ENCODE measurements at places on chromosomes 5 and 9.

DNA sequence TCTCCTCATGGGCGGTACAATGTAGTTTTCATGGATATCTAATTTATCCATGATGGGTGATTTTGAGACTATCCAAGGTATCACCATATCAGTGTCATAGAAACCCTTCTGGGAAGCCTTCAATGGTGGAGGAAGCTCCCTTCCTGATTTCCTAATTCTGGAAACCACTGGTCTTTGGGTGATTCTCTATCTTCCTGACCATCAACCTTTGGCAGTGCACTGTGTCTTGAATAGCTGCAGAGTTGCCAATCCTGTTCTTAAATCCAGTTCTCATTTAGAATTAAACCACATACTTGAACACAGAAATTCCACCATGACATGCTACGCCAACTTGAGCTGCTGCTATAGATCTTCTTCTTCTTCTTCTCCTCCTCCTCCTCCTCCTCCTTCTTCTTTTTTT lies 161.7 kb upstream of the KLF9 start:
- DNase-seq = no peak

DNA sequence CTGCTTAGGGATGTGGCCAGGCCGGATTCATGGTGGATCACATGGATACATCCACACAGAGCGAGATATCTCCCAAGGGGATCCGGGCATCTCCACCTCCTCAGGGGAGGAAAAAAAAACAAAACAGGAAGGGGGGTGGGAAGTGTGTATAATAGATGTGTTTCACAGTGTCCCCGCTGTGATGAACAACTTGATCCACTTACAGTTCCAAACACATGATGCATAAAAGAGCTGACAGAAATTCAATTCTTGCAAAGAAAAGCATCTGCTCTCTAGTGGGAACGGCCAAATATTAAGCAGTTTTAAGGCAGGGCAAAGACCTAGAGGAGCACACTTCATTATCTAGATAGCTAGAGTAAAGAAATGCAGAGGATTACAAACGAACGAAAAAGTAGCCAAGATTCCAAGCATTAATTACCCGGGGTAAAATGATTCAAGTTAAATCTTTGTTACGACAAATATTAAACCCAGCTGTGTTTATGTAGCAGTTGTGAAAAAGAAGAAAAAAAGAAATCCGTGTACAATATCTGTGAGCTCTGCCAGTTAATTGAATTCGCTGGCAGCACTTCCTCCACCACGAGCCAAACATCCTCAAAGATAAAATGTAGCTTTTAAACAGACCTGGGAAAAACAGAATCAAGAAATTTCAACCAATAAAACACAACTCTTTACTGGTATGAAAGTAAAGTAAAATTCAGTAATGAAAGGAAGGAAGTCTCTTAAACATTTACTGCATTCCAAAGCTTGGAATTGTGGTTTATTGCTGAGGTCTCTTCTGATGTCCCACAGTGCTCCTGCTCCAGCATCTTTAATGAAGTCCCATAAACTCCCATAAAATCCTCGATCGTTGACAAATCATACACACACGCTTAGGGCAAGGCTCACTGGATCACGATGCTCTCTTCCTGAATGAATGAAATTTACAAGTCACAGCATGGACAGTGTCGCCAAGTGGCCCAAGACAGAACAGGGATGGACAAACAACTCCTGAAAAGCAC lies 213.0 kb downstream of the CRB2 start:
- peak; percentile 71 for DNase-seq

- DNase-seq = no peak
Measured at GRCh38 chr5:97163360-97163764, 19.7 kb downstream of the RIOK2 start.

DNA sequence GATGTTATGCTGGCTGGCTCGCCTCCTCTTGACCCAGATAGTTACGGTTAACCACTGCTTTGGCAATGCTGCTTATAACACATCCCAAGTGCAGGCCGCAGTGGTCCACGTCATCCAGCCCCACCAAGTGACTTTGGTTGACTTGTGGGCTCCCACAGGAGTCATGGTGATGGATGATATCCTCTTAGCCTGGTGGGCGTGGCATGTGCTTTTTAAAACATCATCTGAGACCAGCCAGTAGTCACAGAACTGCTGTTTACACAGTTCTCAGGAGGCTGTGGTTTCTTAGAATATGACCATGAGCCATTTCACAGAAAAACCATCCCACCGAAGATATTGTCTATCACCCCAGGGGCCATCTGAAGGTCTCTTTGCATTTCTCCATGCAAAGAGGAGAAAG lies 216.9 kb downstream of the SH3GL2 start:
- no peak for DNase-seq

GRCh38 chr9:80175286-80176150 lies 603.8 kb downstream of the TLE4 start:
- DNase-seq = peak; percentile 42

GRCh38 chr9:114156657-114157421 lies 1.5 kb downstream of the COL27A1 start:
- DNase-seq = peak; percentile 85

GRCh38 chr5:117999939-118000549 lies 988.3 kb downstream of the DTWD2 start:
- peak; percentile 42 for DNase-seq

Measured in fibroblast of skin of right quadriceps (primary cell).